ENCODE measurements at places on chromosomes 5 and 9.
A peak's percentile ranks its signal among the peaks of the same experiment; 100 is the strongest.

GRCh38 chr5:10801931-10802666, 41.1 kb upstream of the DAP start:
- DNase-seq, result no peak

GRCh38 chr5:35811108-35811741, 45.5 kb upstream of the IL7R start:
- DNase-seq, result peak; percentile 70

DNA sequence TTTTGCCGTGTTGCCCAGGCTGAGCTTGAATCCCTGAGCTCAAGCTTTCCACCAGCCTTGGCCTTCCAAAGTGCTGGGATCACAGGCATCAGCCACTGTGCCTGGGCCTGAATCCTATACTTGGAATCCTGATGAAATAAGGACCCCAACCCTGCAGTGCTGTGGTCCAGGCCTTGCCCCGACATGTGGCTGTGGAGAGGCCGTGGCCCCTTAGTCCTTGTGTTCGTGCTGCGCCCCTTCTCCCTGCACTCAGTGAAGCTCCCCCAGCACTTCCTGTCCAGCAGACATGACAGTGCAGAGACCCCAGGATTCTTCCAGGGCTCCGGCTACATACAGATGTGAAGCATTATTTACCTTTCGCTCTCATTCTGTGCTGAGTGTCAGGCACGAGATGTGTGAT, 52.9 kb downstream of the EHMT1 start:
- no peak for DNase-seq

- no peak for DNase-seq
Measured at GRCh38 chr5:11760934-11761603, 143.2 kb downstream of the CTNND2 start.

- DNase-seq, result no peak
Measured at GRCh38 chr5:82257247-82257646, 20.9 kb downstream of the RPS23 start.

- DNase-seq, result peak; percentile 60
Measured at GRCh38 chr5:103057208-103058130, 62.5 kb downstream of the GIN1 start.

GRCh38 chr9:109098960-109099308, 20.8 kb downstream of the TMEM245 start:
- no peak for DNase-seq
